Heart left ventricle (tissue), 16 donors: ENCODE measurements at places on chromosomes 5 and 9. TPM values are rescaled to one million over a fixed set of nuclear protein-coding genes. Genes with fewer than 3 reads are reported as not detected.

DNA sequence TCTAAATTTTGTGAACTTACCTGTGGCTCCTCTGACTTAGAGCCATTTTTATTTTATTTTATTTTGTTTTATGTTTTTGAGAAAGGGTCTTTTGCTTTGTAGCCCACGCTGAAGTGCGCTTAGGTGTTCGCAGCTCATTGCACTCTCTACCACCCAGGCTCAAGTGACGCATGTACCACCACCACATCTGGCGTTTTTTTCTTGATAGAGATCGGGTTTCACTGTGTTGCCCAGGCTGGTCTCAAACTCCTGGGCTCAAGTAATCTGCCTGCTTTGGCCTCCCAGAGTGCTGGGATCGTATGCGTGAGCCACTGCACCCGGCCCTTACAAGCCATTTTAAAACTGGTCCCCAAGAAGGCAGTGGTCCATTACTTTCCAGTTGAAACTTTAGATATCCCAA lies 18.5 kb downstream of the MATR3 start:
- no peak overlapping the region for H3K27ac ChIP-seq
- H3K4me1 ChIP-seq: peaks cover 45% of the 10 kb centered on the region
- peaks cover 9% of the 10 kb centered on the region for H3K36me3 ChIP-seq
- H3K27me3 ChIP-seq: no peaks in the 10 kb centered on the region

DNA sequence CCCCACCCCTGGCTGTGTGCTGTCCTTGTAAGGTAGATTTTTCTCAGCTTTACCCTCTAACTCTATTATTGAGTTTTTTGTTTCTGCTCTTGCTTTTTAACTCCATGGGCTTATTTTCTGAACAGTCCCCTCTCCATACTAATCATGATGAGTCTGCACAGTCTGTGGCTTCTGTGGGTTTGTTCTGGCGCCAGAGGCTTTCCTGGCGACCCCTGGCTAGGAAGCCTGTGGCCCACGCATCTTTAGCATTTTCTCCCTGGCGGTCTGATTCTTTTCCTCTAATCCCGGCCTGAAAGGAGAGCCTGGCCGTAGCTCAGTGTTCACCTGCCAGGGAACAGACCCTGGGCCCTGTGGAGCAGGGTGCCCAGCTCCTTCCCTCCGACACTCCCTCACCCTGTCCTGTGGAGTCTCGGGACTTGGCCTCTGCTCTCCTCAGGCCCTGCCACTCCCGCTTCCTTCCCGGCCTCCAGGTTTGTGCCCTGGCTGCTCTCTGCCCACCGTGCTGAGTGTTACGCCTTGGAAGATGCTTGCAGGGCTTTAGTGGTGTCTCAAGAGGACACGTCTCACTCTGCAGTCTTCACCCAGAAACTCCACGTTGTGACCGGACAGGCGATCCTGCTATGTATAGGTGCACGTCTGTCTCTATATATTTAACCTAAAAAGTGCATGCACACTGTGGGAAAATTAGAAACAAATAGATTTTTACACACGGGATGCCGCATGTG lies 31.7 kb upstream of the LRRC14B start:
- no peaks in the 10 kb centered on the region for H3K27me3 ChIP-seq
- H3K27ac ChIP-seq: no peak overlapping the region
- H3K36me3 ChIP-seq: no peaks in the 10 kb centered on the region

GRCh38 chr5:161306351-161306995 lies 240.1 kb downstream of the GABRB2 start:
- H3K36me3 ChIP-seq: no peaks in the 10 kb centered on the region
- DNase-seq: no peak
- no peak overlapping the region for H3K4me3 ChIP-seq
- H3K27me3 ChIP-seq: no peaks in the 10 kb centered on the region
- no peaks in the 10 kb centered on the region for H3K4me1 ChIP-seq

DNA sequence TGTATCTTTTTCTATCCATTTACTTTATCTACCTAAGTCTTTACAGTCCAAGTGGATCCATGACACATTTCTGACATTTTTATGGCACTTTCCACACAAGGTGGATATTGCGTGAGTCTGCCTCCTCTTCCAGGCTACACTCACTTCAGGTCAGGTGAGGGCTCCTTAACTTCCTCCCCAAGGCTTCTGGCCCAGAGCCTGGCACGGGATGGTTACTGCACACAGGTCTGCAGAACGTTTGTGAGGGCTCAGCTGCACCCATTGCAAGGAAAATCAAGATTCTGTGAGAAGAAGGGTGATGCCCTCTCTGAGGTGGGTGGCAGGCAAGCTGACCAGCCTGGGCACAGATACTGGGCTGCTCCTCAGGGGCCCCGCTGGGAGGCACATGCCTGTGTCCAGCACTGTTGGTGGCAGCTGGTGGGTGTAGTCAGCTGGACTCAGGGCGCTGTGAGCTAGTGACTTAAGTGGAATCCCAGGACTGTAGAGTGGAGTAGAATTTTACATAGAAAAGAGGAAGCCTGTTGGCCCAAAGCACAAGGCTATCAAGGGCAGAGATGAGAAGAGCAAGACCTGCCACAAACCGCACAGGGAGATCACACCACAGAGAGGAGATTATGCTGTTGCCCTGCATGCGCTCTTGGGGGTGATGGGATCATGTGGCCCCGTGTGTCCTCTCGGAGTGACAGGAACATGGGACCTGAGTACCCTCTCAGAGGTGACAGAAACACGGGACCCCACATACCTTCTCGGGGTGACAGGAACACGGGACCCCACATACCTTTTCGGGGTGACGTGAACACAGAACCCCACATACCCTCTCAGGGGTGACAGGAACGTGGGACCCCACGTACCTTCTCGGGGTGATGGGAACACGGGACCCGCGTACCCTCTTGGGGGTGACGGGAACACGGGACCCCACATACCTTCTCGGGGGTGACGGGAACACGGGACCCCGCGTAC lies 21.3 kb downstream of the AHRR start:
- peaks cover 11% of the 10 kb centered on the region for H3K27me3 ChIP-seq
- DNase-seq: no peak
- no peaks in the 10 kb centered on the region for H3K4me1 ChIP-seq
- no peak overlapping the region for H3K27ac ChIP-seq
- H3K4me3 ChIP-seq: no peak overlapping the region

PCDHA1 gene
- total RNA-seq: not detected

LCP2 gene
- 3.9 TPM for total RNA-seq

CKMT2 gene
- 3,872 TPM for total RNA-seq

- no peaks in the 10 kb centered on the region for H3K36me3 ChIP-seq
- peaks cover 39% of the 10 kb centered on the region for H3K27me3 ChIP-seq
- no peak overlapping the region for H3K27ac ChIP-seq
- H3K4me3 ChIP-seq: no peak overlapping the region
- no peaks in the 10 kb centered on the region for H3K4me1 ChIP-seq
Measured at GRCh38 chr9:132487351-132487791, 77.4 kb downstream of the CFAP77 start.

DNA sequence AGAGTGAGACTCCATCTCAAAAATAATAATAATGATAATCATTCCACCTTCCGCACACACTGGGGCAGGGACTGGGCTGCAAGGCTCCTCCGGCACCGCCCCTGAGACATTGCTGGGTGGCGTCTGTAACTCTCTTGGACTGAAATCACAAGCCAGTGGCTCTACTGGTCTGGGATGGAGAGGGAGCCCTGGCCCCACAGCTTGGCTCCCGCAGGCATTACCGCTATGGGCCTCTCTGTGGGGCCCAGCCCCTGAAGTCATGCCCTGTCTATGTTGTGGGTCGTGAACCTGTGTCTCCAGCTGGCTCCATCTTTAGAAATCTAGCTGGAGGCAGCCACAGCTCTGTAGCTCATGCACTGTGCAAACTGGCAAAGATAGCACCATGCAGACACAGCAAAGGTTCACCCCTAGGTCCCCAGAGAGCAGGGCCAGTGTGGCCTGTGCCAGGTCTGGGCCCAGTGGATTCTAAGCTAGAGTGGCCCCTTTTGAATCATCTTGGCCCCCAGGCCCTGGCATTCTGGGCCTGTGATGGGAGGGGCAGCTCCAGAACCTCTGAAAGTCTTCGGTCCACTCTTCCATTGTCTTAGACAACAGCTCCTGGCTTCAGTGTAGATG lies 36.1 kb upstream of the COL5A1 start:
- no peaks in the 10 kb centered on the region for H3K36me3 ChIP-seq
- no peak overlapping the region for H3K27ac ChIP-seq
- no peak overlapping the region for H3K4me3 ChIP-seq
- no peaks in the 10 kb centered on the region for H3K4me1 ChIP-seq
- DNase-seq: peak; percentile 27
- H3K27me3 ChIP-seq: peaks cover 6% of the 10 kb centered on the region

DNA sequence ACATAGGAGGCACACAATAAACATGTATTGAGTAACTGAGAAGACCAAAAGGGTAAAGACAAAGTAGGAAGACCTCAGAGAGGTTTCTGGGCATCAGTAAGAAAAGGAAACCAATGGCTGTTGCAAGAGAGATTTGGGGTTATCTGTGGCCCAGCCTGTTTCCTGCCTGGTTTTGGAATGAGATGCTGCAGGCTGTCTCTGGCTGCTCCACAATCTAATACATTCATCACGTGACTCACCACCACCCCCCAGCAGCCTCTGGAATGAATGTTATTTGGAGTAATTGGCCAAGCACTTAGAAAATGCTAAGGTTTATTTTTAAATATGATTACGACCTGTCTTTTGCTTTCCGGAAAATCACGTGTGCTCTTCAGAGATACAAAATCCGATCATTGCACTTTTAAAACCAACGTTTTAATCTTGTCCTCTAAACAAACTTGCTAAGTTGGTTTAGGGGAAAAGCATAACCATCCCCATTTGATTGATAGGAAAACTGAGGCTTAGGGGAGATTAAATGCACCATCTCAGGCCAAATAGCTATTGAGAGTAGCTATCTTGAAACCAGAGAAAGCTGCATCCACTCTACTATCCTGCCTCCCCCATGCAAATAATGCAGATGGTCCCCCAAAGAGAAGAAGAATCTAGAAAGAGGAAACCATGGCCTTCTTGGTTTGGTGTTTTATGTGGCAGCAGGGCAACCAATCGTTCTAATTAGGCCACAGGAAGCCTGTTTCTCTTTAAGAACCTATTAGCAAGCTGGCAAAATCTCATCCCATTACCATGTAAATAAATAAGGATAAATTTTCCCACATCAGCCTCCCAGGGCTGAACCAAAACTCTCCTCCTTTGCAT lies 151.8 kb upstream of the ADRA1B start:
- H3K4me3 ChIP-seq: no peak overlapping the region
- H3K27ac ChIP-seq: peak overlapping the region; percentile 24
- no peaks in the 10 kb centered on the region for H3K36me3 ChIP-seq
- H3K4me1 ChIP-seq: no peaks in the 10 kb centered on the region
- H3K27me3 ChIP-seq: no peaks in the 10 kb centered on the region
- peak; percentile 50 for DNase-seq

CAMK2A gene
- total RNA-seq: 15.6 TPM

CCL27 gene
- total RNA-seq: not detected

DNA sequence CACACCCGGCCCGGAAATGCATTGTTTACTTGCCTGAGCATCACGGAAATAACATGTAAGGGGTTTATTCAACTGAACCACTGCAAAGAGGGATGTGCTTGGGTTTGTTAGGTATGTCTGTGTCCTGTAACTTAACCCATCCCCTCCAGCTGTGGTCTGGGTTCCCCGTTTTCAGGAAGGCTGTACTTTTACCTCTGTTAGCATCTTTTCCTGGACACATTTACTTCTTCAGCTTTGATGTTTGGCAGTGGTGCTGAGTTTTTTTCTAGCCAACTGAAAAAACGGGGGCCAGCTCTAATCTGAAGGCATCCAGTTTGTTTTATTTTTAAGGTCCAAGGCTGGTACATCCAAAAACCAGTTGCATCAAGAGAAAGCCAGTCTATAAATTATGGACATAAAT lies 561.8 kb downstream of the BNC2 start:
- H3K4me1 ChIP-seq: peaks cover 17% of the 10 kb centered on the region
- no peak for DNase-seq
- no peaks in the 10 kb centered on the region for H3K36me3 ChIP-seq

CDHR2 gene
- total RNA-seq: not detected

GRCh38 chr5:150139334-150139733 lies 16.3 kb downstream of the PDGFRB start:
- DNase-seq: no peak
- H3K4me1 ChIP-seq: peaks cover 75% of the 10 kb centered on the region
- H3K27me3 ChIP-seq: no peaks in the 10 kb centered on the region
- H3K36me3 ChIP-seq: no peaks in the 10 kb centered on the region
- no peak overlapping the region for H3K4me3 ChIP-seq
- H3K27ac ChIP-seq: peak overlapping the region; percentile 96

DNAI1 gene
- total RNA-seq: not detected

- H3K27me3 ChIP-seq: no peaks in the 10 kb centered on the region
- peaks cover 9% of the 10 kb centered on the region for H3K36me3 ChIP-seq
- H3K4me1 ChIP-seq: peaks cover 28% of the 10 kb centered on the region
- H3K4me3 ChIP-seq: no peak overlapping the region
- no peak for DNase-seq
- H3K27ac ChIP-seq: no peak overlapping the region
Measured at GRCh38 chr5:139681466-139681865, 33.3 kb downstream of the CXXC5 start.

DPYSL3 gene
- total RNA-seq: 37.5 TPM

PCDHB15 gene
- total RNA-seq: 4.0 TPM

- H3K4me3 ChIP-seq: no peak overlapping the region
- no peaks in the 10 kb centered on the region for H3K27me3 ChIP-seq
- H3K4me1 ChIP-seq: no peaks in the 10 kb centered on the region
- no peak for DNase-seq
- H3K36me3 ChIP-seq: no peaks in the 10 kb centered on the region
- H3K27ac ChIP-seq: no peak overlapping the region
Measured at GRCh38 chr5:76755779-76756637, 40.1 kb downstream of the F2R start.

DNA sequence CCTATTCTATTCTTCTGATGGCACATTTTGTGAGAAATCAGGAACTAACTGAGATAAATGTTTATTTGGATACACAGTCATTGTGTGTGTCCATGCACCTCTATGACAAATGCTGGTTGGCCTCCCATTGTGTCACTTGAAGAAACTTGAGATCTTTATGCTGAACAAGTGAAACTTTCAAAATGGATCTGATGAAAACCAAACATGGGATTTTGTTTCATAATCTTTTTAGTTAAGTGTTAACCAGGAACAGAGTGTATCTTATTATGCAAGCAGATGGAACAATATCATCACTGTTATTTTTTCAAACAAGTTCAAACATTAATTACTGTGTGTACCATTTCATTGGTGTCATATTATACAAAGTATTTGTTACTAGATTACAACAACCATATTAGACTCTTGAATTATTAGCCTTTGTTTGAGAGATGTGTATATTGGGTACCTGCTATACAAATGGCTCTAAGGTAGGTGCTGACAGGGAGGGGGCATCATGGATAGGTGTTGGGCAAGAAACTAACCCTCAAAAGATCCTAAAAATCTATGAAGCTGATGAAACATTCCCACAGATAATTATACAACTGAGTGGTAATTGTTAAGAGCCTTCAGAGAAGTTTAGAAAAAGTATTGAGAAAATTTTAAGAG lies 159.8 kb downstream of the PALM2AKAP2 start:
- H3K4me3 ChIP-seq: no peak overlapping the region
- no peaks in the 10 kb centered on the region for H3K36me3 ChIP-seq
- no peak for DNase-seq

- no peak overlapping the region for H3K27ac ChIP-seq
- no peaks in the 10 kb centered on the region for H3K36me3 ChIP-seq
- peak overlapping the region; percentile 23 for H3K4me3 ChIP-seq
- no peak for DNase-seq
- no peaks in the 10 kb centered on the region for H3K27me3 ChIP-seq
Measured at GRCh38 chr5:134071614-134072207, 42.8 kb upstream of the TCF7 start.

GRCh38 chr9:71716138-71716909 lies 52.0 kb downstream of the CEMIP2 start:
- H3K4me3 ChIP-seq: no peak overlapping the region
- H3K27me3 ChIP-seq: no peaks in the 10 kb centered on the region
- peaks cover 4% of the 10 kb centered on the region for H3K36me3 ChIP-seq
- DNase-seq: no peak

- H3K4me1 ChIP-seq: peaks cover 15% of the 10 kb centered on the region
- H3K4me3 ChIP-seq: no peak overlapping the region
- H3K27ac ChIP-seq: no peak overlapping the region
- no peaks in the 10 kb centered on the region for H3K27me3 ChIP-seq
Measured at GRCh38 chr9:83336706-83337105, 201.5 kb downstream of the FRMD3 start.
